ENCODE measurements at places on chromosomes 2 and 18. TPM values are rescaled to one million over a fixed set of nuclear protein-coding genes. Genes with fewer than 3 reads are reported as not detected.

- peak; percentile 10 for DNase-seq
Observed at GRCh38 chr2:224055101-224055500, 16.0 kb upstream of the SERPINE2 start.

- DNase-seq = no peak
Observed at GRCh38 chr2:10495311-10495987, 47.3 kb upstream of the ODC1 start.

DNA sequence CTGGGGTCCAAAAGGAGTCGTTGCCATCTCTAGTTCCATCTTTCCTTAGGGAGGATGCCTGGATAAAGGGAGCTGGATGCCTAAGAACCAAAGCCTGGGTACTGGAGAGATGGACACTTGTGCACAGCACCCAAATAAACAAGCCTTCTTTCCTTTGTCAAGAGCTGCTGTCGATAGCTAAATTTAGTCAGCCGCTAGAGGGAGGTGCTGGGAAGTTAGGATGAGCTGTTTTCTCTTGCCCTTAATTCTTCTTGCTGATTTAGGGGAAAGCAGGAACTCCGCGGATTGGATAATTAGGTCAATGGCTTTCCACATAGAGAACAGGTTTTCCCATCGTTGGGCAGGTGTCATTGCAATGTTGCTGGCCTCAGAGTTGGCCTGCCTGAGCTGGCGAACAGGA is 30.9 kb upstream of the SERPINB12 start:
- peak; percentile 55 for DNase-seq

DNA sequence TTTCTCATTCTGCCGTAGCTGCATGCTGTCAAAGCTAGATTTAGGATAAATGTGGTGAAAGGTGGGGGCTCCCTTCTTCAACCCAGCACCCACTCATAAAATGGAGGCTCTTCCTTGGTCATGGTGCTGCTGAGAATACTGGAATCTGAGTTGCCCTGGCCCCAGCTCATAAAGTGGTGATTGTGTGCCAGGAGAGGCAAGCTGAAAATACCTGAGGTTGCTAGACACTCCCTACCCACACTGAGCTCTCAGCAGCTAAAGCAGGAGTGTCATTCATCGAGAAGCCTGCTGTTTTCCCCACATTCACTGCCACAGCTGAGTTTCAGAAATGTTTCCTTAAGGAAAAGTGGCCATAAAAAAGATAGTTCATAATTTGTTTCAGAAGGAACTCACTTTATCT is 297.1 kb upstream of the RBMS1 start:
- DNase-seq = no peak

GRCh38 chr2:177667626-177668025 is 275.1 kb downstream of the AGPS start:
- peak; percentile 62 for DNase-seq

GRCh38 chr2:44131177-44131576 is 37.5 kb upstream of the PPM1B start:
- DNase-seq = no peak

DNA sequence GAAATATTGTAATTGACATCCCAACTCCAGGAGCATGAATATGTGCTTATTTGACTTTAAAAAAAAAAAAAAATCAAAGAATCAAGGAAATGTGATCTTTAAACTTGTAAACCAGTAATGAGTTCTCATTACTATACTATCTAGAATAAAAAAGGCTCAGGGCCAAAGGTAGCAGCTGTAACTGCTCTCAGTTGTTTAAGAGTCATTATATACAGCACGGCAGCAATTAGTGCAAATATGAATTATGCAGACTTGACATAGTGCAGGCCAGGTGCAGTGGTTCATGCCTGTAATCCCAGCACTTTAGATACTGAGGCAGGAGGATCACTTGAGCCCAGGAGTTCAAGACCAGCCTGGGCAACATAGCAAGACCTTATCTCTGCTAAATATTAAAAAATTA is 125.7 kb upstream of the TTC39C start:
- no peak for DNase-seq

DNA sequence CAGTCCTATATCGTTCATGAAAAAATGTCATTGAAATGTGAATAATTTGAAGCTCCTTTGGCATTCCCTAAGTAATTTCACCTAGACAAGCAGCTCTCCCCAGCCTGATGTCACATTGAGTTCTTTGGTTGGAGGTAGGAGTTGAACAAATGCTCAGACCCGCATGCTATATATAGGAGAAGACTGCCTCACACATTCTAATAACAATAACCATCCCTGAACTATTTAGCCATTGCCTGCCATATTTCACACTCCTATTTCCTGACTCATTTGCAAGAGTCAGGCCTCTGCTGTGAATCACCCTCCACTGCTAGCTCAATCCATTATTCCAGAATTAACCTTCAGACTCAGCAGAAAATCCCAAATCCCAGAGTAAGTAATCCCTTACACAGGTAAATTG is 256.6 kb upstream of the ACVR2A start:
- DNase-seq = peak; percentile 73

DNA sequence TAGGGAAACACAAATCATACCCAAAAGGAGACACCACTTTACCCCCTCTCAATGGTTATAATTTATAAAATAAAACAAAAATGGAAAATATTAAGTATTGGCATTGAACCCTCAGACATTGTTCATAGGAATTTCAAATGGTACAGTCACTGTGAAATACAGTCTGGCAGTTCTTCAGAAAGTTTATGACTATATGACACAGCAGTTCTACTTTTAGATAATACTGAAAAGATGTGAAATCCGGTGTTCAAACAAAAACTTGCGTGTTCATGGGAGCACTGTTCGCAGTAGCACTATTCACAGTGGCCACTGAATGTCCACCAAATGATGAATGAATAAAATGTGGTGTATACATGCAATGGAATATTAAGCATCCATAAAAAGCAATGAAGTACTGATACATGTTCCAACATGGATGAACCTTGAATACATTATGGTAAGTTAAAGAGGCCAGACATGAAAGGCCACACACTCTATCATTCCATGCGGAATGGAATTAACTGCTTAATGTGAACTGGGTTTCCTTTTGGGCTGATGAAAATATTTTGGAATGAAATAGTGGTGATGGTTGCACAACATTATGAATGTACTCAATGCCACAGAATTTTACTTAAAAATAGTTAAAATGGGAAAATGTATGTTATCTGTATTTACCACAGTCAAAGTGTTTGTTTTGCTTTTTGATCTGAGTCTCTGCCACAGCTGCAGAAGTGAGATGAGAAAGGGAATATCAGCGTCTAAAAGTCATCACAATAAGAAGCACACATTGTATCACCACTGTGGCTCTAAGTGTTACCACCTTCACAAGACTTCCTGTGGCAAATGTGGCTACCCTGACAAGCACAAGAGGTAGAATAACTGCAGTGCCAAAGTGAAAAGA is 864.6 kb downstream of the SUCLG1 start:
- no peak for DNase-seq

DNA sequence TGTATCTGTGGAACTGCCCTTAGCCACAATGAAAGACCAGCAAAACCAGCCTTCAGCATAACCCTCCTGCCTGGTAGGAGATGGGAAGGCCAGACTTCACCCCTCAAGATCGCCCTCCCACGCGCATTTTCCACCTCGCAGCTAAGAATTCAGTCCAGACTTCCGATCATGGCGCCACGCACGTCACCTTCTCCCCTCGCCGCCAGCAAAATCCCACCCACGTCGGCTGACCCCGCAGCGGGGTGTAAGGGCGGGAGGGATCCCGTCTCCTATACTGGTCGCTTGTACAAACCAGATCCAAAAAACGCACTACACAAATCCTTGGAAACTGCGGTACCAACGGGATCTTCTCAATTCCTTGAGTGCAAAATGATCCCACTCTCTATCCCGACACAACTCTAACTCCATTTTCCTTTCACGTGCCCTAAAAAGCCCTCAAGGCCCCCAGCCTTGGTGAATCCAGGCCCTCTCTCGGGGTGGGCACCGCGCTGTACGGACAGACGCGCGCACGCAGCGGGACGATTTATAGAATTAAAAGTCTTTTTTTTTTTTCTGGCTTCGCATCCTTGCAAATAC is 1.0 kb upstream of the BMPR2 start:
- peak; percentile 69 for DNase-seq

- peak; percentile 7 for DNase-seq
Observed at GRCh38 chr2:147665105-147665504, 179.7 kb upstream of the ACVR2A start.

- peak; percentile 86 for DNase-seq
Observed at GRCh38 chr2:45382744-45383143, 228.3 kb downstream of the SRBD1 start.

DNA sequence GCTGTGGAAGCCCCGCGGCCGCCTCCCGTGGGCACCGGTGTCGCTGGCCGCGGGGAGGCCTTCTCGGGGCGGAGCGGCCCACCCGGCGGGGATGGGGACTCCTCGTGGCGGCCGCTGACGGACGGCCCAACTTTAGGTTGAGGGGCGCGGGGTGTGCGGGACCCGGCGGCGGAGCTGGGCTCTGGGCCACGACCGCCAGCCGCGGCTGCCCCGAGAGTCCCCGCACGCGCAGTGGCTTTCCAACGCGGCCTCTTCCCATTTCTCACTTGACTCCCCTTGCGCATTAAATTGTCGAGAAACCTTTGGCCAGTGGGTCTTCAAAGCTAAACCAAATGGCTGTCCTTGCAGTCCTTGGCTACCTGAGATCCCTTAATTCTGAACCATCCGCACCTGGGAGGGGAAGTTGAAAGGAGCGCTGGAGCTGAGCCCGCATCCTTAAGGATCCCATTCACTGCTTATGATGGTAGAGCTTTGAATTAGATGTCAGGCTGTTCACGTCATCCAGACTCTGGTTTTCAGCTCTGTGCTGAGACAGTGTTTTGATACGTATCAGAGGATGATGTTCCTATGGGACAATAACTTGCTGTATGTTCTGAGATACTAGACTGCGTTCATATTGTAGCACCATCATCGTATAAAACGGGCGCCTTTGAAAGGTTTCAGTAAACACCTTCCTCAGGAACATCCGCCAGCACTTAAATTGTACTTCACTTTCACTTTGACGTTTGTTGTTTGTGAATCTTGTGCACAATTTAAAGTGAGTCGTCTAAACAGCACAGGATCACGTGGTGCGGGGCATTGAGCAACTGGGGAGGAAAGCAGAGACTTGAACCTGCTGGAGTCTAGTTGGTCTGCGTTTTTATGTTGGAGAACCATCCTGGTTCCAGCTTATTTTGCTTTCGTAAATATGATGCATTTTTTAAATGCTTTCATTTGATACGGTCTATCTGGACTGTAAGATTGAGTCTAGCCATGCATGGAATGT is 874 bp downstream of the CLIP4 start:
- DNase-seq = peak; percentile 70

DNA sequence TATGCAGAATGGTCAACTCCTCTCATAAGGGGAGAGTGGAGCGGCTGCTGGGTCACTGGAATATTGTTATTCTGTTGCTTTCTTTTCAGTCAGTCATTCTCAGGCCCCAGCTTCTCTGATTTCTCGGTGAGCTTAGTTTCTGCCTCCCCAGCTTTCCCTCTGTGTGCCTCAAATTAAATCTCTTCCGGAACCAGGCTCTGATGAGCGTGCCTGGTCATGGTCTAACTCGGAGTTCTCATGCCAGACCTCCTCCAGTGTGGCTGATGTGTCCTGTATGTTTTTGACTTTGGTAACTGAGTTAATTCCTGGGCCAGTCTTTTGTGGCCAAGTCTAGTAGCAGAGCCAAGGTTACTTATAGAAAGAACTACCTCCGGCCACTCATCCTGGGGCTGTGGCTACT is 4.9 kb upstream of the STK11IP start:
- DNase-seq = no peak

GRCh38 chr2:205734436-205735037 is 52.2 kb downstream of the NRP2 start:
- peak; percentile 85 for DNase-seq

- no peak for DNase-seq
Observed at GRCh38 chr2:218894151-218894879, 13.7 kb downstream of the WNT10A start.

DNA sequence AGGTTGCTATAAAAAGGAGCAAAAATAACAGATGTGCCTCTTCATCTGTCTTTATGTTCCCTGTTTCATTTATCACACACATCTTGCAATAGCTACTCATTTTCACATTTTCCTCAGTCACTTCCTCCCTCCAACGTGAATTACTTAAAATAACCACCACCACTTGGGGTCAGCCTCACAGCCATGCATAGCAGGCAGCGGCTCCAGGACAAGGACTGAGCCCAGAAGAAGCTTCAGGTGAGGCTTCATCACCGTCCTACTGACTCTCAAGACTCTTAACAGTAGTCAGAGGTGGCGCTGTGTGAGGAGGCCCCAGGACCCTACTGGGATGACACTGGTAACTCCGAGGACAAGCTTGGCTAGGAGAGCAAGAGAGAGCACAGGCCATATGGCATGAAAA is 15.5 kb upstream of the ST8SIA5 start:
- no peak for DNase-seq

- DNase-seq = no peak
Observed at GRCh38 chr18:48408727-48409590, at the start of gene ZBTB7C. TSS of gene ZBTB7C (minus strand) at chr18:48409383.

DNA sequence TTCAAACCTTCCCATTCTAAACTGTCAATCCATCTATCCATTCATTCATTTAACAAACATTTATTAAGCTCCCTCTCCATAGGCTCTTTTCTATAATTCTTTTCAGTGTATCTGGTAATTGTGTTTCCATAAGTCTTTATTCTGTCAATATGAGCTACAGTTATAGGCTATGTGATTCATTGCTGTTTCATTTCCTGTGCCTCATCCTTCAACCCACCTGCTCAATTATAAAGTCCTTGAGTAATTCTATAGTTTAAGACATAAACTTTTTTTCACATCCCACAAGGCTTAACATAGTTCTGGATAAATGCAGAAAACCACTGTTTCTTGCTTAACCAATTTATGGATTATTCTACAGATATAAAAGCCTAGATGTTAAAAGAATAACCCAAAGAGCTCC is 84.2 kb upstream of the PIK3C3 start:
- peak; percentile 23 for DNase-seq

- no peak for DNase-seq
Observed at GRCh38 chr2:117057016-117057415, 757.5 kb upstream of the DDX18 start.

DNA sequence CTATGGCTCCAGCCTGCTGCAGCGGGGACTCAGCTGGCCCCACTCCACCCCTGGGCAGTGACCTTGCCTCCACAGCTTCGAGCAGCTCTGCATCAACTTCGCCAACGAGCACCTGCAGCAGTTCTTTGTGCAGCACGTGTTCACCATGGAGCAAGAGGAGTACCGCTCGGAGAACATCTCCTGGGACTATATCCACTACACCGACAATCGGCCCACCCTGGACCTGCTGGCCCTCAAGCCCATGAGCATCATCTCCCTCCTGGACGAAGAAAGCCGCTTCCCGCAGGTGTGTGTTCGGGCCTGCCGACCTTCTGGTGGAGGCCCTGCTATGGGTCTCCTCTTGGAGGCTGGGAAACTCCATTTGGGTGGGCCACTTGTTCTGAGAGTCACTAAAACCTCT is 48.6 kb downstream of the MYO7B start:
- DNase-seq = no peak

GRCh38 chr2:30221531-30221930 is 9.8 kb upstream of the LBH start:
- no peak for DNase-seq

GRCh38 chr2:31249009-31249690 is 15.2 kb downstream of the EHD3 start:
- no peak for DNase-seq

Gene AKAIN1
- total RNA-seq = not detected

Gene CCDC150
- 11.3 TPM for total RNA-seq

Gene RNF152
- total RNA-seq = 0.51 TPM

Gene CFAP65
- total RNA-seq = not detected
